ENCODE measurements at places on chromosomes 4 and X. TPM values are rescaled to one million over a fixed set of nuclear protein-coding genes. Genes with fewer than 3 reads are reported as not detected.

DNA sequence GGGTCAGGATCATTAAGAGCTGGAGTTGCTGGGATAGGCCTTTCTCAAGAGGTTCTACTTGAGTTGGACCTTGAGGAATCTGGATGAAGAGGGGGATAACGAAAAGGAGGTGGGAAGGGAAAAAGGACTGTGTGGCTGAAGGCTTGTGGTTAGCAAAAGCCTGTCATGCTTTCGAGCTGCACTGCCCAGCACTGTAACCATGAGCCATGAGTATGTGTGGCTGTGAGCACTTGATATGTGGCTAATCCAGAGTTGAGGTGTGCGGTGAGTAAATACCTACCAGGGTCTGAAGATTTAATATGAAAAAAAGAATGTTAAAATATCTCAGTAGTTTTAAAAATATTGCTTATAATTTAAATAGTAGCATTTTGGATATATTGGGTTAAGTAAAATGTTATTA, 11.4 kb downstream of the TMEM165 start:
- no peaks in the 10 kb centered on the region for H3K4me1 ChIP-seq
- no peak overlapping the region for H3K4me3 ChIP-seq
- H3K27me3 ChIP-seq: no peaks in the 10 kb centered on the region
- no peak overlapping the region for H3K27ac ChIP-seq

GRCh38 chr4:149988087-149988410, 90.2 kb upstream of the DCLK2 start:
- H3K36me3 ChIP-seq: no peaks in the 10 kb centered on the region
- DNase-seq: no peak
- peaks cover 2% of the 10 kb centered on the region for H3K27me3 ChIP-seq
- no peak overlapping the region for H3K4me3 ChIP-seq

GRCh38 chrX:72312311-72312940, 6.7 kb upstream of the CITED1 start:
- peaks cover 22% of the 10 kb centered on the region for H3K4me1 ChIP-seq
- no peaks in the 10 kb centered on the region for H3K36me3 ChIP-seq
- peaks cover 26% of the 10 kb centered on the region for H3K27me3 ChIP-seq
- no peak overlapping the region for H3K4me3 ChIP-seq
- no peak for DNase-seq

DNA sequence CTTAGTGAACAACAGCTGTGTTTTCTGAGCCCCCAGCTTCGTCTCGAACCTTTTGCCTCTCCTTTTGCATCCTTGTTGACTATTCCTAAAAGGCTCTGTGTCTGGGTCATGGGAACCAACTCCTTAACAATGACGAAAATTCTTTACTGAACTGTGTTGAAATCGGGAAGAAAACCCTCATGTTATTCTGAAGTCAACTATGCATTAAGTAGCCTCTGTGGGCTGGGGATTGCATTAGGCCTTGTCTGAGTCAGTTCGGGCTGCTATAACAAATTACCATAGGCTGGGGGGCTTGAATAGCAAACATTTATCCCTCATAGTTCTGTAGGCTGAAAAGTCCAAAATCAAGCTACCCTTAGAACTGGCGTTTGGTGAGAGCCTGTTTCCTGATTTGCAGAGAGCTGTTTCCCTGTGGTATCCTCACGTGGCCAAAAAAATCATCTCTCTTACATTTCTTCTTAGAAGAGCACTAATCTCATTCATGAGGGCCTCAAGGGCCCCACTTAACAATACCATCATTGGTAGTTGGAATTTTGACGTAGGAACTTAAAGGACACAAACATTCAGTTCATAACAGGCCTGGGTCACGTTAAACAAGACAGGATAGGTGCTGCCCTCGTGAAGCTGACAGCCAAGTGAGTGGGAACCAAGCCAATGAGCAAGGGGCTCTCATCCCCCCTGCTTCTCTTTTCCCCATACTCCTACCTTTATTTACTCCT, 75.9 kb downstream of the CLNK start:
- no peak for DNase-seq
- H3K4me3 ChIP-seq: no peak overlapping the region
- H3K27ac ChIP-seq: no peak overlapping the region
- no peaks in the 10 kb centered on the region for H3K27me3 ChIP-seq
- no peaks in the 10 kb centered on the region for H3K4me1 ChIP-seq
- no peaks in the 10 kb centered on the region for H3K36me3 ChIP-seq

DNA sequence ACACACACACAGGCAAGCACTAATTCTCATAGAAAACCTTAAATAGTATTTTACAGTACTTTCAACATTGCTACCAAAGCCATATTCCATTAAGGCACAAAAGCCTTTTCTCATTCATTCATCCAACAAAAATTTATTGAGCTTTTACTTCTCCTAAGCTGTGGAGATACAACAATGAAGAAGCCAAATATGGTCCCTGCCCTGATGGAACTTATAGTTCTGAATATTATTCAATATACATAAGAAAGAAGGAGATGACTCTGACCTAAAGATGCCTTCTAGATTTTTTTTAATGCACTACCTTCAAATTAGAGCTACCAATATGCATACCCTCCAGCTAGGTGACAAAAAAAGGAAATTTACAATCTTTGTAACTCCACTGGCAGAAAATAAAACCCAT, 90.0 kb upstream of the WDR44 start:
- H3K4me3 ChIP-seq: no peak overlapping the region
- no peak overlapping the region for H3K27ac ChIP-seq
- no peaks in the 10 kb centered on the region for H3K36me3 ChIP-seq

DNA sequence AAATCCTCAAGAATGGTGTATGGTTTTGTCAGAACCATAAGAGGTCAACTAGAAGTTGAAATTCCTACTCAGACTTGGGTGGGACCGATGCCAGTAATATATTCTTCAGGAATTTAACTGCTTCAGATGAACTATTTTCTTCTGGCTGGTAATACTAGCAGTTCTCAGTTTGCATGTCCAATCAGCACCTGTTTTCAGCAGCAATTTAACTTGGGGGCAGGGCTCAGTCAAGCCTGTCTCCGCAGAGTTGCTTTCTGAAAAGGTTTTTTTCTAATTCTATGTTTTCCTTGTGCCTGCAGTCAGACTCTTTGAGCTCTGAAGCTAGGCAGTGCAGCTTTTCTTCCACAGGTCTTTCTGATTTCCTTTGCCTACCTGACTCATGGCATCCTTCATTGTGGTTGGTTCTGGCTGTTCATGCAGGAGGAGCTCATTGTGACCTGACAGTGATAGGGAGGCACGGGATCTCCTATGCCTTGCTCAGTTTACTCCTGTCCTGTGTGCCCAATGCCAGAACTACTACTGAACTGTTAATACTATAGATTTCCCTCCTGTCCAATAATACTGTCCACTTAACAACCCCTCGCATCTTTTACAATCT, 17.3 kb upstream of the FMR1 start:
- H3K36me3 ChIP-seq: no peaks in the 10 kb centered on the region
- H3K4me3 ChIP-seq: no peak overlapping the region
- DNase-seq: peak; percentile 34

Gene SPACA5
- polyA plus RNA-seq: not detected

Gene FOXP3
- 0.76 TPM for polyA plus RNA-seq

DNA sequence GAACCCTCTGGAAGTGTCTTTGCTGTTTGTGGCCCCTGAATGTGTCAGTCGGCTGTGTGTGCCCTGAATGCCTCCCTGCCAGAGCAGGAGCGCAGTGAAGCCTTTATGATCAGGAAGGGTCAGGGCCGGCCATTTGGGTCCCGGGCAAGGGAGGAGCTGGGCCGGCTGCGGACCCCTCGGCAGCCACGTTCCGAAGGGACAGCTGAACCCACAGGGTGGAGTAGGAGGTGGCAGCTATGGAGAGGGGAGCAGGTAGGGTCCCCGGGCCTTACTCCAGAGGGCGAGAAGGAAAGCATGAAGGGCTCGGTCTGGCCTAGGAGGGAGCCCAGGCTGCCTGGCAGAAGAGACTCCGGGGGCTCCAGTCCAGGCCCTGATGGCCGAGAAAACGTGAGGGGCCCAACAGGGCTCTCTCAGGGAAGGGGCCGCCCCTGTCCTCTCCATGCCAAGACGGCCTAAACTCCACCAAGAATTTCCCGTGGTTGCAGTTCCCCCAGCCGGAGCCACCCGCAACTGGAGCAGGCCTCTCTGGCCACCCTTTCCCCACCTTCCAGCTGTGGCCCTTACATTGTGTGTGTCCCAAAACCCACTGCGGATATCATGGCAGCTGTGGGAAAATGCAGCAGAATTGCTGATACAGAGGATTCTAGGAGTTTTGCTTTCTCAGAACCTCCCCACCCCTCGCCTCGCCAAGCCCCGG, 182.2 kb upstream of the STK26 start:
- H3K4me1 ChIP-seq: no peaks in the 10 kb centered on the region
- DNase-seq: no peak
- no peak overlapping the region for H3K27ac ChIP-seq
- H3K27me3 ChIP-seq: no peaks in the 10 kb centered on the region
- no peak overlapping the region for H3K4me3 ChIP-seq

Gene CASP6
- 108 TPM for polyA plus RNA-seq

GRCh38 chrX:71871367-71871766, 39.3 kb upstream of the NHSL2 start:
- no peaks in the 10 kb centered on the region for H3K36me3 ChIP-seq
- H3K27me3 ChIP-seq: no peaks in the 10 kb centered on the region
- DNase-seq: no peak
- H3K4me1 ChIP-seq: no peaks in the 10 kb centered on the region

- no peak overlapping the region for H3K4me3 ChIP-seq
- no peaks in the 10 kb centered on the region for H3K36me3 ChIP-seq
- no peak overlapping the region for H3K27ac ChIP-seq
- no peak for DNase-seq
These were observed 51.3 kb upstream of the FRMPD3 start for GRCh38 chrX:107398115-107398514.

Gene PPEF1
- 1.7 TPM for polyA plus RNA-seq

DNA sequence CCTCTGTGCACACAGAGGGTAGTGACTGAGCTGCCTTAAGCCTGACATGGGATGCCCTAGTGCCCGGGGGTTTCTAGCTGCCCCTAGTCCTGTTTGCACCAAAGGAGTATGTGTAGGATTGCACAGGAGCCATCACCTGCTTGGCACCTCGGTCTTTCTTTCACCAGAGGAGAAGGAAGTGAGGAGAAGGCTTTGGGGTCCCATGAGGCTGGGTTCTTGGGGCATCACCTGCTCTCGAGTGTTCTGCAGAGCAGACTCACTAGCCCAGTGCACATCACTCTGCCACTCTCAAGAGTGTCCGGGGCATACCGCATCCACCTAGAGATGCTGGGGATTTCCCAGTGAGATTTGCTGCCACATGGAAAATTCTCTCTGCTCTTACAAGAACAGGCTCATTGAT, 40.5 kb upstream of the GPR78 start:
- H3K27me3 ChIP-seq: no peaks in the 10 kb centered on the region
- peaks cover 7% of the 10 kb centered on the region for H3K4me1 ChIP-seq
- no peak for DNase-seq
- H3K27ac ChIP-seq: no peak overlapping the region

DNA sequence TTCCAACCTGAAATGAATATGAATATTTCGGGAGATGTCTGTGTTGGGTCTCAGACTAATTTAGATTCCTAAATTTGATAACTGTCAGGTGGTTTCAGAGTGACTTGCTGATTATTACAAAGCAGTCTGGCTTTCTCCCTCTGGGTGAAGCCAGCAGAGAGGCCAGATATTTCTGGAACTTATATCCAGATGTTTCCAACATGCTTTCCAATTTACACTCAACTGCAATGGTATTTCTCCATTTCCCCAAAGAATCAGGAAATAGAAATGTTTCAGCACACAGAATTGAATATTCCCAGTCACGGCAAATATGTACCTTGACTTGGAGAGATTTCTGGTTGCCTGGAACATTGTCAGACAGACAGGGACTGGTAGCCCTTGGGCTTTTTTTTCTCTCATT, 48.5 kb upstream of the EGFL6 start:
- no peaks in the 10 kb centered on the region for H3K36me3 ChIP-seq
- no peak for DNase-seq
- H3K4me1 ChIP-seq: no peaks in the 10 kb centered on the region

GRCh38 chrX:9610771-9611392, 146.0 kb downstream of the TBL1X start:
- peaks cover 5% of the 10 kb centered on the region for H3K4me1 ChIP-seq
- H3K27me3 ChIP-seq: no peaks in the 10 kb centered on the region
- DNase-seq: no peak

Measured in large intestine (tissue), 12 donors.